Suppressor macrophage treated with lipopolysaccharide for 4 hours (primary cell): ENCODE measurements at places on chromosomes 13 and 19.

DNA sequence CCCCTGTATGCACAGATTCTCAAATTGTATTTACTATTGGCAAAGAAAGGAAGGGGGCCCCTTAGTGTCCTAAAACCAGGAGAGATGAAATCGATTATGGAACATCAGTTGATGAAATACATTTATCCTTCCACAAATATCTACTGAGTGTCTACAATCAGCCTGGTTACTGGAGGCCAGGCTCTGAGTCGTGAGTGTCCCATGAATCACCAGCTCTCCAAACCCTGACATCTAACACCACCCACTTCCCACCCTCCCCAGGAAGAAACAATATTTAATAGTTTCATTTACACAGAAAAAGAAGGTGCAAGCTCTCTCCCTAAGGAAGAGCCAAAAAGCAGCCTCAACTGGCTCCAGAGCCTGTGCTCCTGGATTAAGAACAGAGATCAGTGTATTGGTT lies 25.2 kb downstream of the KCTD15 start:
- peak; percentile 20 for DNase-seq

DNA sequence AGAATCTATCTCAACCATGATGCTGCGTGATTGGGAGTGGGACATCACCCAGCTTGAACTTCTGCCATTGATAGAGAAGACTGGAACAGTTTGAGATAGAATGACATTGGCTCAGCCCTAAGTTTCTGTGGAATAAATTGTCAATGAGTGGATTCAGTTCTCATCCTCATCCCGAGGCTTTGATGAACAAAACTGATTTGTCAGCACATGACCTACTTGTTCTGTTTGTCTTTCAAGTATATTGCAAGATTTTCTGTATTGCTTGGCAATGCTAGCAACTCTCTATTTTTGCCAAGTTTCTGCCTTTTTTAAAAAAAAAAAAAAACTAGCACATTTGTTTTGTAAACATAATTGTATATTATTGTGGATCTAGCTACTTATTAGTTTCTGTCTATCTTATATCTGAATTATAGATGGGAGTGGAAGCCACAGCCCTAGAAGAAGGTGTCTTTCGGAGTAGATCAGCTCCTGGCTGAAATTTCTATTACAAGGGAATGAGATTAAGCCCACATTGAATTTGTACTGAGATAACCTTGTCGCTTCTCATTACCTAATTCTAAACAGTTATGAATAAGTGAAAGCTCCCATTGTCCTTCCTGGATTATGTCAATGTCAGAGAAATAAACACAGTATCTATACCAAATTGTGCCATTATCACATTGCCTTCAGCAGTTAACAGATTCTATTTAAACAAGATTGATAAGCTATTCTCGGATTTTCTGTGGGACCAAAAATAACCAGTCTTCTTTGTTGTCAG lies 166.1 kb downstream of the TNFSF13B start:
- no peak for DNase-seq

DNA sequence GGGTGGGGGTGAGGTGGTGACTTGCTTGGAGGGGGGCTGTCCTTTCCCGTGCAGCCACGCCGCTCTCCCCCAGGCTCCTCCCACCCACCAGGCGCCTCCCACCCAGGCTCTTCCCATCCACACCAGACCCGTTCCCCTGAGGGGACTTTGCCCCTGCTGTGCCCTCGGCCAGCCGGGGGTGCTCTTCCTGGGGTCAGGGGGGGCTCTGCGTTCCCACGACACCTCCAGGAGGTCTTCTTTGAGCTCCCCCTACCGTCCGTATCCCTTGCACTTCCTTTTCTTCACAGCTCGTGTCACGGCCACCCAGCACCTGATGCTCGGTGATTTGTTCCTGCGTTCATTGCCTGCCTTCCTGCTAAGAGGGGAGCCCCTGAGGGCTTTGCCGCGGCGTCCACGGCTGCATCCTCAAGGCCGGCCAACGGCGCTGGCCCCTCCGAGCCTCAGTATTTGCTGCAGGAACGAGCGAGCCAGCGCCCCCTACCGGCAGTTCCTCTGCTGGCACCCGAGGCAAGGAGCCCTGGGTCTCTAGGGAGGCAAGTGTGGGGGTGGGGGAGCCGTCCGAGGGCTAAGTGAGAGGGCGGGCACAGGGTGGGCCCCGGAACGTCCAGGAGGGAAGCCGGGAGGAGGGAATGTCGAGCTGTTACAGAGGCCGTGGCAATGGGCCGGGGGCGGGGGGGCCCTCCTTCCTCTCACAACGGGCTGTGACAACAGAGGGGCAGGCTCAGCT lies 11.8 kb downstream of the LRRC4B start:
- peak; percentile 77 for DNase-seq

DNA sequence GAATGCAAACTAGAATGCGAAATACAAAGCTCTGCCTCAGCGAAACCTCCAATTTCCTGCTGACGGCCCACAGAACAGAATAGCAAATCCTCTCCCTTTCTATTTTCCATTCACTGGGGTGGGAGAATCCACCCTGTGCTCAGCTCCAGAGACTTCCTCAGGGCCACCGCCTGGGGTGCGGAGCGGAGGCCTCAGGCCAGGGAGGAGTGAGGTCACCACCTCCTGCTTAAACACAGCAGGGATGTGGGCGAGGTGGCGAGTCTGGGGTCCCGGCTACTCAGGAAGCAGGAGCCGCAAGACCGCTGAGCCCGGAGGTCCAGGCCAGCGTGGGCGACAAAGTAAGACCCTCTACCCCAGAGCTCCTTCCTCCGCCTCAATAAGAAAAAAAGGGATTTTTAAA lies 666 bp upstream of the ZNF320 start:
- DNase-seq: no peak

- DNase-seq: no peak
These were observed 24.8 kb upstream of the PLA2G4C start for GRCh38 chr19:48135411-48135810.

GRCh38 chr13:99489028-99489427 lies 12.2 kb upstream of the TM9SF2 start:
- no peak for DNase-seq

- DNase-seq: no peak
These were observed 3.6 kb downstream of the MAU2 start for GRCh38 chr19:19324059-19324770.

- no peak for DNase-seq
These were observed 98.4 kb downstream of the RAB20 start for GRCh38 chr13:110463156-110463555.

- DNase-seq: peak; percentile 32
These were observed 3.6 kb downstream of the IFT88 start for GRCh38 chr13:20570517-20570916.

DNA sequence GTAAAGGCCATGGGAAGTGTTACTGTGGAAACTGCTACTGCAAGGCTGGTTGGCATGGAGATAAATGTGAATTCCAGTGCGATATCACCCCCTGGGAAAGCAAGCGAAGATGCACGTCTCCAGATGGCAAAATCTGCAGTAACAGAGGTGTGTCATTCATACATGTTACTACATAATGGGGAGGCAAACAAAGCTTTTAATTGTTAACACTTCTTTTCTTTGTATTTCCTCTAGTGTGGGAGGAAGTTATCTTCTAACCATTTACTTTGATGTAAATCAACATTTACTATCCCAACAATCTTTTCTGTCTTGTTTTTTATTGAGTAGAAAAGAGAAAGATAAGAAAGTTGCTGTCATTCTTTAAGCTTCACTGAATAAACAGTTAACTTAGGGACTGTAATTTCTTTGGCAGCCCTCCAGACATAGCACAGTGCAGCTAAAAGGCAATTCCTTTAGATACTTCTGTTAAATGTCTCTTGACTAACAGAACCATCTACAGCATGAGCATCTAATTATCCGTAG lies 126.9 kb downstream of the ITGBL1 start:
- no peak for DNase-seq

DNA sequence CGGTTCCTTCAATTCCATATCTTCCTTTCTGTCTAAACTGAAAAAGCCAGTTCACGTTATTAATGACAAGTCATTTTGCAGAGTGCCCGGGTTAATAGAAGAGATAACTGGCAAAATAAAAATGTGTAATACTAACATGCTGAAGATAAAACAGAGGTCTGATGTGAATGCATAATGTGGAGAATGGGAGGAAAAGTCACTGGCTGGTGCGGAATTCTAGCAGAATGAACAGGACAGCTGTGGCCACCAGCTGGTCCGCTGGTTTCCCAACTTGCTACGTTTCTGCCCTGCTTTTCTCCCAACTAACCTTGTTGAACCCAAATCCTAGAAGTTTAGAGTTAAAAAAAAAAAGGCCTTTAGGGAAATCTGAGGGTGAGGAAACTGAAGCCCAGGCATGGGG lies 42.4 kb downstream of the PCDH8 start:
- DNase-seq: no peak

GRCh38 chr13:97179501-97179900 lies 42.6 kb upstream of the MBNL2 start:
- no peak for DNase-seq

DNA sequence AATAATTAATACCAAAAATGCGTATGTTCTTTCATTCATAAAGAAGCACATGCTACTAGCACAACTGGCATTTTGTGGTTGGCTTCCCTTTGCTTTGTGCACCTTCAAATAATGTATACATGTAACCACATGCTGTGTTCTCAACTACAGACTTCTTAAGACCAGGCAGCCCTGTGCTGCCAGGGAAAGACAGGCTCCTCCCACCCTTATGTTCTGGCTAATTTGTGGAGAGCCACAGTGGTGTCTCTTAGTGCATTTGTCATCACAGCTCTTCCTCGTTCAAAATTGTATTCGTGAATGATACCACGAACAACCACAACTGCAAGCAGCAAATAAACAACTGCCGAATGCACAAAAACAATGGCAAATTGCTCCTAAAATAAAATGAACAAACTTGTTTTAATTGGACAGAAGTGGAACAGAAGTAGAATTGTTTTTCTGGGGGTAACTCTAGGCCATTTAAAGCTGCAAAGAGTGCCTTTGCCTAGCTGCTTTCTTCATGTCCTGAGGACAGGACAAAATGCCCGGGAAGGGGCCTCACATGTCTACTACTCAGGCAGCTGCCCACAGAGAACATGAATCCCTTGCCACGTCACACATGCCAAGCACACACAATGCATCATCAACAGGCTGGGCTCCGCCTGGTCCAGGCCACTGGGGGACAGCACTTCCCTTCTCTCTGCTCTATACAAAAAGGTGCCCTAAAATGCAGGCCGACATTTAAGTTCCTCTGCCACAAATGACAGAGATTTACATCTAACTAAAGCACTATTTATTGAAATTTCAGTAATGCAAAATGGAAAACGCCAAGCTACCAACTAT lies 21.7 kb downstream of the IRS2 start:
- peak; percentile 35 for DNase-seq

GRCh38 chr13:65032825-65033224 lies 2197.3 kb downstream of the PCDH9 start:
- no peak for DNase-seq

GRCh38 chr19:51520728-51521127 lies 10.7 kb downstream of the SIGLEC6 start:
- no peak for DNase-seq

DNA sequence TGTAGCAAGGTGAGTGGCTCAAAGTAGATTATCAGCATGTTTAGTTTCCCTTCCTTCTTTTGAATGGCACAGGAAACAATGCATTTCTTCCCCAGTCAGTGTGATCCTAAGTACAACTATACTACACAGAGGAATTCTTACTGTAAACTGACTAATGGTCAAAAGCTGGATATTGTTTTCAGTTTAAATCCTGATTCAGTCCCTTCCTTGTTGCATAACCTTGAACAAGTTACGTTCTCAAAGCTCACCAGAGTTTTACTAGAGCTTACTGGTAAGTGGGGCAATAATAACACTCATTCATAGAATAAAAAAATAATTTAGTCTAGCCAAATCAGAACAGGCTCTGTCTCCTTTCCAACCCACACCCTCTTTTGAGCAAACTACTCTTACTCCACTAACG lies 180.1 kb downstream of the POSTN start:
- no peak for DNase-seq

- DNase-seq: peak; percentile 51
These were observed 810 bp upstream of the NFKBID start for GRCh38 chr19:35901055-35901644.

DNA sequence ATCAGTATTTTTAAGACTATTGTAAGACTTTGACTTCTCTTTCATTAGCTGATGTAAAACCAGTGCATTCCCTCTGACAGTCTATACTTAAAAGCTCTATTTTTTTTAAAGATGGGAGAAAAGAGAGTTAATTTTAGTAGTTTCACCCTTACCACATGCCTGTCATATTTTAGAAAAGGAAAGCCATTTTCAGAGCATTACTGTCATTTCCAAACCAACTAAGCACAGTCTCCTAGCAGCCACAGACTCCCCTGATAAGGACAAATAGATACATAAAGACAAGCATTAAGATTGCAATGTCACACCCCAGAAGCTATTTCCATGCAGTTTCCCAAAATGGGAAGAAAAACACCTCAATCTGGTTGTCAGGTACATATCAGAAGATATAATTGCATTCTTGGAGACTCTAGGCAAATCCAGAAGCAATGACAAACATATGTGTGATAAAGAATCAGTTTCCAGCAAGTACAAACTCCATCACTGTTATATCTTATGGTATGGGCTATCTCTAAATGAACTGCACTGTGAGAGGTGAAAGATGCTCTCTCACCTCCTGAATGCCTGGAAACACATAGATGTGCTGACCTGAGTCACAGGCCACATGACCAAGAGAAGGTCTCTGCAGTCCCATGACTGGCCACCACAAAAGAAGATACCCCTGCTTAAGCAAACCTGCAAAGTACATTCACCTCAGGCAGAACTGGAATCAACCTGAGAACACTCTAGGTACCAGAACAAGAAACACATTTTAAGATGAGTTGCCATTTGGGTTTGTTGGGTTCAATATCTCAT lies 303.3 kb downstream of the POU4F1 start:
- no peak for DNase-seq

DNA sequence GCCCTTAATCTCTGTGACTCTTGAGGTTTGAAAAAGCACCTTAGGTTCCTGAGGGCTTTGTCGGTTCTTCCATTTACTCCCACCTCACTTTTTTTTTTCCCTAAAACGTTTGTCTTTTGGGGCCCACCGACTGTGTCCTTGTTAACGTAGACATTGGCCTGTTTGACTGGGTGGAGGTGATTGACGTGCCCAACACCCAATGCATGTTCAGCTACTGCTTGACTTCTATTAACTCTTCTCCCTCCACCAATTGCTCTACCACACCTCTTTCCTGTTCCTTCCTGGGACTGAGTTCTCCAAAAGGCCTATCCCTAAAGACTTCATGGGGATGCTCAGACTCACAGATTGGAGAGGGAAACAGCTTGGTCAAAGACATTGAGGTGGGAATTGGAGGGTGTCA lies 17.3 kb downstream of the CKM start:
- DNase-seq: no peak

- no peak for DNase-seq
These were observed 141 bp downstream of the TRPC4 start for GRCh38 chr13:37869506-37869755.
